ENCODE measurements at places on chromosomes 6 and 20.

GRCh38 chr6:105364243-105364642 lies 38.6 kb downstream of the PREP start:
- DNase-seq: no peak

GRCh38 chr6:107917451-107918375 lies 40.3 kb downstream of the SEC63 start:
- DNase-seq: no peak

DNA sequence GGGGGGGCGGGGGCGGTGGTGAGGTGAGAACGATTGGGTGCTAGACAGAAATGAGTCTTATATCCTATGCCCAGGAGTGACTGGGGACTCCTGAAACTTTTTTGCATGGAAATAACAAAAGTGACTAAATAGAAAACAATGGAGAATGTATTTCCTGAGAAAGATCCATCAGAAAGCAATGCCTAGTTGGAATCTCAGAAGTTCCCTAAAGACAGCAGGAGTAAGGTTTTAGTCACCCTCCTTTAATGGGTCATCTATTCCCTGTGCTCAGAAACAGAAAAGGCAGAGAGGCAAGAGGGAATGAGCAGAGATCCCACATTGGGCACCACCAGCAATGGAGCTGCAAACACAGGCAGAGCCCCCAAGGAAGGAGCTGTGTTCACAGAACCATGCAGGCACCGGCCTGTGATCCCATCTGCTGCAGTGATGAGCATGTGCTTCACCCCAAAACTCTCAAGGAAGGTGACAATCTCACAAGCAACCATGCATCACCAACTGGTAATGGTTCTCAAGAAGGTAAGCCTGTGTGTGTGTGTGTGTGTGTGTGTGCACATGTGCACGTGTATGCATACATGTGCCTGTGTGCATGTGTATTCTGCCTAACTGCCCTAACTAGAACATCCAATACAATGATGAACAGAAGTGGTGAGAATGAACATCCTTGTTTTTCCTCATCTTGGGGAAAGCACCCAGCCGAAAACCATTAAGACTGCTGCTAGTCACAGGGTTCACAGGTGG lies 168.4 kb downstream of the WDR27 start:
- DNase-seq: no peak

DNA sequence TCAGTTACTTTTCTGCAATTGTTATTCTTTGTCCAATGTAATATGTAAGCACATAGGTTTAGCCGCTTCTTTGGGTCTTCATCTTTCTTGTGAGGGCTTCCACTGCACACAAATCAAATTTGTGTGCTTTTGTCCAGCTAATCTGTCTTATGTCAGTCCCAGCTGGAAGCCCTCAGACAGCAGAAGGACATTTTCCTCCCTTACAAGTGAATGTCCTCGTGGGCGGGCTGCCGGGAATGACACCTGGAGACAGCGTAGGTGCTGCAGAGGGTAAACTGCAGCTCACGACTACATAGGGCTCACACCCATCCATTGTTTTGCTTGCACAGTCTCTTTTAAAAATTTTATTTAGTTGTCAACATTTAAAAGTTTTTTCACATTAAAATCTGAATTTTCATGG lies 24.6 kb upstream of the PPP1R14C start:
- DNase-seq: no peak
